Hematopoietic multipotent progenitor cell treated with erythropoietin and hydrocortisone succinate and interleukin-3 and kit ligand, for 4 days (in vitro differentiated cells): ENCODE measurements at places on chromosomes 5 and 9.

DNA sequence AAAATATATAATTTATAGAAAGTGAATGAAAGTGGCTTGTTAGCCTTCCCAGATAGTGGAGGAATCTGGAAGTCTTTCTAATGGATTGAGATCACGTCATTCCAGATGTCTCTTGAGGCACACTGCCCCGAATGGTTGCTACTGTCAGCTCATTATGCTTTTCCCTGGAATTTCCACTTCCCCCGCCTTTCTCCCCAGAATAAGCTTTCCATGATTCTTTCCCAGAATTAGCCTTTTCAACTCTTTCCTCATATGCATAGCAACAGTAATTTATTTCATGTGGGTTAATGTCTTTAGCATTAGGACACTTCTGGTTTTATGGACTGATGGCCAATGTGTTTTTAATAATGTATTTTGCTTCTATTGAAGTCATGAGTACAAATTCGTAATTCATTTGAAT, 81.5 kb downstream of the PALM2AKAP2 start:
- DNase-seq = no peak

DNA sequence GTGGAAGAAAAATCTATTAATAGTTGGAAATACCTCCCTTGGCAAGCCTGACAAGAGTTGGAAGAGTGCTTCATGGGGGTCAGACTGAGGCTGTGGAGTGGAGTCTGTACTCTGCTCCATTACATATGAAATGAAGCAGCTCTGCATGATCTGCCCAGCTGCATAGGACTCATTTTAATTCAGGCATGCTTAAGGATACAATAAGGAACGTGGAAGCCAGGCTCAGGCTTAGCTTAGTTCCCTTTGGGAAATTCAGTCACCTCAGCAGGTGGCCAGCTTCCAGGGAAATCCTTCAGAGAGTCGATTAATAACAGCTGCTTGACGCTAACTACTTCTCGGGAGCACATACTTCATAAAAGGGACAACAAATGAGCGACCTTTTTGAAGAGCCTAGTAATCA, 1672.9 kb upstream of the WWC1 start:
- no peak for DNase-seq

- DNase-seq = no peak
These were observed 13.6 kb downstream of the EXOC3 start for GRCh38 chr5:456351-457194.

GRCh38 chr5:127419683-127420257, 97.7 kb upstream of the PRRC1 start:
- no peak for DNase-seq

GRCh38 chr9:31519826-31520225, 864.6 kb upstream of the ACO1 start:
- no peak for DNase-seq

DNA sequence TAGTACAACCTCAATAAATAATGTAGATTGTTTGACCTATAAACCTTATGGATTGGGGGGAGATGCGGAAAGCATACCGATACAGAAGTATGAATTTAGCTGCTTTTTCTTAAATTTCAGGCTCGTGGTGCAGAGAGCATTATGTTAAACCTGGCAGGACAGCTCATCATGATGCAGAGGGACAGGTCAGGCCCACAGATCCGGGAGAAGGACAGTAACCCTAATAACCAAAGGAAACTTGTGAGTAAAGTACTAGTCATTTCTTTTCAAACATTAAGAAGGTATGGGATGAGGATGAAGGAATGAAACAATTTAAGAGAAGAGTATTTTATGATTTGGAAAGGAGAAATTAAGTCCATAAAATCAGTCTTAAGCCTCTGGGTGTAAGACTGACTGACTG, 70.5 kb downstream of the ERMP1 start:
- DNase-seq = no peak

- no peak for DNase-seq
These were observed 35.0 kb downstream of the ERGIC1 start for GRCh38 chr5:172868924-172869591.

DNA sequence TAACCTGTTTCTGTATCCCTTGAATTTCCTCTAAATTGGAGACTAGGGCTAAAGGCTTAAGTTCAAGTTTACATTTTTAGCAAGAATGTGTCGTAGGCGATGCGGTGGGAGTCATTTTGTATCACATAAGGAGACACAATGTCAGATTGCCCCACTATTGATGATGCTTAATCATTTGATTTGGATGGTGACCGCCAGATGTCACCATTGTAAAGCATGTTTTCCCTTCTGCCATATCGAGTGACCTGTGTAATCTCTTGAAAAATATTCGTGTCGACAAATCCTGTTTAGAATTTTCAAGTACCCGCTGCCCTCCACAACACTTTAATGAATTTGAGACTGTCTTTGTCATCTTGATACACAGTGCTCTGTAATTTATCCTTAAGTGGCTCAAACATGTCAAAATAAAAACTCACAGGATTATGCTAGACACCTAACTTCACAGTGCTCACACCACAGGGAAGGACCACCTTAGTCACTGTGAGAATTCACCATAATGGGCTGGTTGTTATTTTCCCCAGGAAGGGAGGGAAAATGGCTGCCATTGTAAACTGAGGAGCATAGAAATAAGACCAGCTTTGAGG, 34.5 kb upstream of the SLC46A2 start:
- DNase-seq = peak; percentile 60

DNA sequence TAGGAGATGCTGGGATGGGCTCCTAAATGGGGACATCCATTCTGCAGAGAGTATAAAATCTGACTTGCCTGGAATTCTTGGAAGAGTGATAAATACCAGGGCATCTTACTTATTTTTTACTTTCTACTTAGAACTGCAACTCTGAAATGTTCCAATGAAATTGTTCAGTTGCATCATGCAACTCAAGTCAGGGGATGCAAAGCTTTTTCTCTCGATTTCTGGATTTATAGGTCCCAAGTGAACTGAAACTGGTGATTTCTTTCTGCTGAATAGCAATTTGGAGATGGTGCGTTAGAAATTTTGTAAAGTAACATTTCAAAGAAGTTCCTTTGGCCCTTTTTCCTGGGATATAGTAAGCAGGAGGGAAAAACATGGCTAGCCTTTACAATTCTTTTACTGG, 238.4 kb upstream of the CD180 start:
- DNase-seq = no peak

DNA sequence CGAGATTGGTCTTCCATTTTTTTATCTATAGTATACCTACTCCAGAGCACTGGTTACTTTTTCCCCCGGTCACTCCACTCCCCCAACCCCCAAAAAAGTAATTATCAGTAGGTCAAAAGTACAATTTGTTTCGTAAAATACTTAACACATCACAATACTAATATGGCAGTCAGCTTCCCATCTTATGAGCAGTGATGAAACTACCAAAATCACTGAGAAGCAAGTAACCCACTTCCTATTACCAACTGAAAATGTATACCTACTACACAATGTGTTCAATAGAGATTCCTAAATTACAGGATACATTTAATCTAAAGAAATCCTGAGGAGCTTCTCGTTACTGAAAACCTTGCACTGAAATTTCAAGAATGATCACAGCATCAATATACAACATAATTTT, 1.9 kb downstream of the CERT1 start:
- DNase-seq = peak; percentile 28

- DNase-seq = no peak
These were observed 2204.9 kb upstream of the WWC1 start for GRCh38 chr5:166086568-166086967.

- DNase-seq = no peak
These were observed 22.1 kb upstream of the FAM13B start for GRCh38 chr5:138054847-138055558.

GRCh38 chr5:150487199-150488061, 20.5 kb upstream of the NDST1 start:
- DNase-seq = peak; percentile 83

DNA sequence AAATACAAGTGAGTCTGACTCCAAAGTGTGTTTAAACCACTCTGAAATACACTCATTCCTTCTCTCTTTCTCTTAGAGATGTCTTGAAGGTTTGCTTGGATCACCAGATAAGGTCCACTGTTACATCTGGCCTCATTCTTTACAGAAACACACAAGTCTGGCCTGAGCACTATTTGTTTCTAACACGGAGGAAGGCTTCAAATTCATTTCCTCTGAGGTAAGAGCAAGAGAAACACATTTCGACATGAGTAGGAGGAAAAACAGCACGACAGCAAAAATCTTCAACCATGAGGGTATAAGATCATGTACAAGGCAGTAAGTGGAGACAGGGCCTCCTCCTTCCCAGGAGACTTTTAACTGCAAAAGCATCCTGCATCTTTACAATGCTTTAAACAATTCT, 8.0 kb downstream of the SIL1 start:
- DNase-seq = peak; percentile 37

GRCh38 chr5:87074934-87075541, 192.6 kb upstream of the RASA1 start:
- peak; percentile 30 for DNase-seq

DNA sequence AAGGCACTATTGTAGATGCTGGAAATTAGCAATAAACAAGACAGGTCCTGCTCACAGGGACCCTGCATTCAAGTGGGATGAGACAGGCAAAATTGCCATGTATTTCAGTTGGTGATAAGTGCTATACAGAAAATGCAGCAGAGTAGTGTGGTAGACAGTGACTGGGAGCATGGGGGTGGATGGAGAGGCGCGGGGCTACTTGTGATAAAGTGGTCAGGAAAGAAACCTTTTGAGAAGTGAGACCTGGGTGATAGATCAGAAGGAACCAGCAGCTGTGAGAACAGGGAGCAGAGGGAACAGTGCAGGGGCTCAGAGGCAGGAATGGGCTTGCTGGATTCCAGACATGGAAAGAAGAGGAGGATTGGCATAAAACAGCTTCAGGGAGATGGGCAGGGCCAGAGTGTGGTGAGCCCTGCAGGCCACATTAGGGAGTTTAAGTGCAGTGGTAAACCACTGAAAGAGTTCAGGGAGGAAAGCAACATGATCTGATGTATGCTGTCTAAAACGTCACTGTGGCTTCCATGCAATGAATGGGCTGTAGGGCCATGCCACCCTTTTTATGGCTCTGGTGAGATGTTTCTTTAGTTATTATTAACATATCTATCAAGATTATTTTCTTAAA, 7.3 kb downstream of the CRHBP start:
- DNase-seq = peak; percentile 85

- no peak for DNase-seq
These were observed 17.8 kb upstream of the FIBCD1 start for GRCh38 chr9:130956636-130957450.

DNA sequence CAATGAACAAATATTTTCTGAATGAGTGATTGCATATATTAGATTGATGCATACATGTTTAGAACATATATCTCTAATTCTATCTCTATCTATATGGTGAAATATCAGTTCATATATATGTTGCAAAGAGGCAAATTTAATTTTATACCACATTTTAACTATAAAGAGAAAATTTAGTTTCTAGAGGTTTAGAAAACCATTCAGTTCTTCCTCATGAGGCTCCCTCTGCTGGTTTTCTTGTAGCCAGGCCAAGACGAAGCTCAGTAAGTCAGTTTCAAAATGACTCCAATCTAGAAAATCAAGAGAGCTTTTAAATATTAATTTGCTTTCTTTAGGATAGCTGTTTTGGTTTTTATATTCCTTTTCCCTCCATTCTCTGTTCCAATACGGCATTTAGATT, 312.1 kb downstream of the TMEM232 start:
- peak; percentile 29 for DNase-seq
